Psoas muscle (tissue), 8 donors: ENCODE measurements at places on chromosomes 7 and 10.

GRCh38 chr7:158563911-158564662 is 23.5 kb downstream of the PTPRN2 start:
- DNase-seq, result no peak

DNA sequence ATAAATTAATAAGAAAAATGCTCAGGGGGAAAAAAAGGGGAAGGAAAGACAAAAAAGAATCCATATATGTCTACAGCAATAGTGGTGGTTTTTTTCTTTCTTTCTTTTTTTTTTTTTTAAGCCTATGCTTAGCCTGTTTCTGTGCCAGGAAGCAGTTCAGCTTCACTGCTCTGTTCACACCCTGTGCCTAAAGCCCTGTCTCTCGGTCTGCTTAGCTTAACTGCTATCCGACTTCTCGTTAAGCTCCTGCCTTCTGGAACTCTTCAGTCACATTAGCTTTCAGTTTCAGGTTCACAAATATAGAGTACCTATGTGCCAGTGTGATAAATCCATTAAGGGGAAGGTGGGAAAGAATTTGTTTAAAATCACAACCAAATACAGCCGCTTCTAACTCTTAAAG is 26.5 kb upstream of the NRG3 start:
- no peak for DNase-seq

DNA sequence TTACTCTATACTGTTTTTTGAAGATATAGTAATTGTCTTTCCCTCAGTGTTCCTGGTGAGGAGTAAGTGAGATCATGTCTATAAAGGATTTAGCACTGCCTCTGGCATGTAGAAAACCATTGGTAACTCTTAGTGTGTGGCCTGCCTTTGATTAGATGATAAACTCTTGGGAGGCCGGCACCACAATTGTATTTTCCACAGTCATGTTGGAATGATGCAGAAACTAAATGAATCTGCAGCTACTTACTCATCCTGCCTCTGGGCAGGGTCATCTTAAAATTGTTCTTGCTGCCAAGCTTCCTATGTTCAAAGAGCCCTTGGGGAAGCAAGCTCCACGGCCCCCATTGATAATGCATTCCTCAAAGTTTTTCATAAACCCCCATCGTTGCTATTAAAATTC is 204.6 kb downstream of the ANKRD7 start:
- DNase-seq, result no peak

DNA sequence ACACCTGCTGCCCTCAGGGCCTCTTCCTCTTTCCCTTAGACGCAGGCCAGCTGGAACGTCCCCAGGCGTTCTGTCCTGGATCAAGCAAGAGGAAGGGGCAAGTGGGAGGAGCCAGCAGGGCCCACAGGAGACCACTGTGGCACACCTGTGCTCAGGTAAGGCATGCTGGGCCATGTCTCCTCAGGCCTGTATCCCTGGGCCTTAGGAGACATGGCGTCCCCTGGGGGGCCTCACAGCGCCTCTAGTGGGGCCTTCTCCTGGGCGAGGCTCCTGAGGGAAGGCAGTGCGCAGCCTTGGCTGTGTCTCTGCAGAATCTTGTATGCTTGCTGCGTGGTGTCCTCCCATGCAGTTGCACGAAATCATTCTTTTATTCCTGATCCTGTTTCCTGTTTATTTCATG is 31.3 kb downstream of the ZNF783 start:
- DNase-seq, result no peak

DNA sequence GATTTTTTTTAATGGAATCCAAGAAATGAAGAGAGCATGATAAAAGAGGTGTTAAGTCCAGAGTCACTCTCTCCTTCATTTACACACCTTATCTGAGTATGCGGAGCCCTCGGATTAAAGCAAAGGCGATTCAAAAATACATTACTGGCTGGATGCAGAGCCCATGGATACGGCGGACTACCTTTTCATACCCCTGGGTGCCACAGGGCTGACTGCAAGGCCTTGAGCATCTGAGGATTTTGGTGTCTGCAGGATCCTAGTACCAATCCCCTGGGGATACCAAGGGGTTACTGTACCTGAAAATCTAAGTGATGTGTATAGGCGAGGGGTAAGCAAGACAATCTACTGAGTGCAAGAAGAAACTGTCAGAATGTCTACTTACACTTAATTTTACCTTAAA is 20.5 kb downstream of the PIP4K2A start:
- DNase-seq, result no peak

GRCh38 chr7:112271162-112271561 is 64.7 kb downstream of the ZNF277 start:
- DNase-seq, result no peak

GRCh38 chr10:112059220-112059619 is 124.3 kb downstream of the GPAM start:
- DNase-seq, result no peak

DNA sequence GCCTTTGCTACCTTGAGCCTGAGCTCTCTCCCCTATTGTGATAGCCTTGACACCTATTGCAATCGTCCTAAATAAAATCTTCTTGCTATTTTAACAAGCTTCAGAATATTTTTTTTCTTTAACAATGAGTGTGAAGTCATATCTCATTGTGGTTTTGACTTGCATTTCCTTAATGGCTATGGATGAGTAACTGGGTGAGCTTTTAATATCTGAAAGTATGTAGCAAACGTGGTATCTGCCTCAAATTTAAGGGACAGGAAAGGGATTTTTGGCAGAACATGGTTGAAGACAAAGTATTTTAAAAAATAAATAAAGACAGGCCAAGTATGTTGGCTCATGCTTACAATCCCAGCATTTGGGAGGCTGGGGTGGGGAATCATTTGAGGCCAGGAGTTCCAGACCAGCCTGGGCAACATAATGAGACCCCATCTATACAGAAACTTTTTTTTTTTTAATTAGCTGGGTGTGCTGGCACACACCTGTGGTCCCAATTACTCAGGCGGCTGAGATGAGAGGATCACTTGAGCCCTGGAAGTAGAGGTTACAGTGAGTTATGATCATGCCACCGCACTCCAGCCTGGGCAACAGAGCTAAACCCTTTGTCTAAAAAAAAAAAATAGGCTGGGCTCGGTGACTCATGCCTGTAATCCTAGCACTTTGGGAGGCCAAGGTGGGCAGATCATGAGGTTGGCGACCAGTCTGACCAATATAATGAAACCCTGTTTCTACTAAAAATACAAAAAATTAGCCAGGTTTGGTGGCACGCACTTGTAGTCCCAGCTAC is 319.3 kb upstream of the NRP1 start:
- DNase-seq, result no peak

DNA sequence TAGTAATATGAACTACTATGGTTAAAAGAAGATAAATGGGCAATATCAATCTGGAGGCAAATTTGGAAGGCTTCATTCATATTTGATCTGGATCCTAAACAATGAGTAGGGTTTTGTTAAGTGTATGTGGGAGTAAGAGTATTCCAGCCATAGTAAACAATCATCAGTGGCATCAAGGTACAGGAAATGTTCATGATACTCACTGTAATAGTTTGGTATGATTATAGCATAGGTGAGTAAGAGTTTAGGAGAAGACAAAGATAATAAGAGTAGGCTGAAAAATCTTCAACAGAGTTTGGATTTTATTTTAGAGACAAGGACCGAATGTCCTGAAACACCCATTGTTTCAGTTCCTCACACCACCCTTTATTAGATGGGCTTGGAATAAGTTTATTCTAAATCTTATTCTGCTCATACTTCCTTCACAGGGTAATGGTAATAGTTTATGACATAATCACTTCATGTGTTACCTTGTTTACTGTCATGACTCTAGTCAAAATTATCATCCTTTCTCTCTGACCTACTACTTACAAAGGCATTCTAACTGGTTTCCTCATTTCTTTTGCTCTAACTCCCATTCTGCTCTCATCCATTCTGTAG is 38.9 kb downstream of the BRAF start:
- no peak for DNase-seq
